Esophagus mucosa (tissue), 1 donor: ENCODE measurements at places on chromosomes 1 and 21. TPM values are rescaled to one million over a fixed set of nuclear protein-coding genes. Genes with fewer than 3 reads are reported as not detected.
A peak's percentile ranks its signal among the peaks of the same experiment; 100 is the strongest.

DNA sequence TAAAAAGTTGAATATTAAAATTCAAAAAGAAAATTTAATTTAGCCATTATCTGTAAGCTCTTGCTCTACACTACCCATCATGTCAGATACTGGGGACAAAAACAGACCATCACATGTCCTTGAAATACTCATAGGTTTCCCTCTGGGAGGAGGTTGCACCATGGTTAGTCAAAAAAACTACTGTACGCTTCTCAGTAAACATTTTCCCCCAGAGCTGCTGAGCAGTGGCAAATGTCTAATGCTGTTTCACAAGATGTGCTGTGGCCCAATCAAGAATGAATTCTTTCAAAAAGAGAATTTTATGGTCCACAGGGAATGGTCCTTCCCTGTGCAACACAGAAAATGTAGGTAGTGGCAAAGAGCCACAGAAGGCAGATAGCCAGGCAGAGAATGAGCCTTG is 6.1 kb downstream of the SLC25A24 start:
- no peak for ATAC-seq

- ATAC-seq: no peak
These were observed 23.9 kb downstream of the FOXJ3 start for GRCh38 chr1:42311138-42311537.

DNA sequence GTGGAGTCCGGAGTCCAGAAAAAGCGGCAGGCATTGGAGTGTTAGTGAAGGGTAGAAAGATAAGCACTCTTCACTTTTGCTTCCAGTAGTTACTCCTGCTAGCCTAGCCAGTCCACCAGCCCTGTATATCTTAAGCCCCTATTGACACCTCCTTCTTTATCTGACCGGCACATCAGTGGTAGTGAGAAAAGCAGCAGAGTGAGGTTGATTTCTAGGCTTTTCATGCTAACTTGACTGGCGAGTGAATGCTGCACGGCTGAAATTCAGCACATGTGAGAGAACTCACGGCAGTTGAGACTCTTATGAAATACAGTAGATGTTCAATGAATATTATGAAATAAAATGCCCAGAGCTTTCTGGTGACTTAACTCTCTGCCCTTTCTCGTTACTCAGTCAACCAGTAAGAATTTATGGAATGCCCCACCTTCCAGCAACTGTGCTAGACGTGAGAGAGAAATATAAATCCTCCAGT is 128.2 kb downstream of the CACHD1 start:
- no peak for ATAC-seq

DNA sequence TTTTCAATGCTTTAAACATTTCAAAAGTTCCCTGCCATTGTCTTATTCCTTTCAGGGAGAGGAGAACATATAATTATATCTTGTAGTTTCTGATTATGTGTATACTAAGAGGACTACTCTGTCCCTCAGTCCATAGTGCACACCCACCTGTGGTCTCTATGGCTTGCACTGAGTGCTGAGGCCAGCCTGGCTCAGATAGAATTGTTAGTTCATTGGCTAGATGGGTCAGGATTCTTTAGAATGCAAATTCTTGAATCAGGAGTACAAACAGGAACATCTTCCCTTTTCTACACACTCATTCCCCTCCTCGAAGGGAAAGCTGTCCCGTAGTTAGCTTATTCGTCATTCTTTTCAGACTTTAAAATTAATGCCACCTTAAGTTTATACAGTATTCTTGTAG is 8.2 kb downstream of the BACH1 start:
- no peak for ATAC-seq

DNA sequence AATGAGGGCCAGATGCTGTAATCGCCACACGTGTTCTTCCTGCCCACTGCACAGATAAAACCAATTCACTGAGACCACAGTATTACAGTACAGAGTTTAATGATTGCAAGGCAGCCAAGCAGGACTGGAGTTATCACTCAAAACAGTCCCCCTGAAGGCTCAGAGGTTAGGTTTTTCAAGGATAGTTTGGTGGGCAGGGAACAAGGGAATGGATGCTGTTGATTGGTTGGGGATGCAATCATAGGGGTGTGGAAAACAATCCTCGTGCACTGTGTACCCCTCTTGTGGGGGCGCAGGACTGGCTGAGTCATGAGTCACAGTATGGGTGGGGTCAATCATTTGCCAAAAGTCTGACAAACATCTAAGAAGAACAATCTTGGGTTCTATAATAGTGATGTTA is 12.4 kb upstream of the USP1 start:
- no peak for ATAC-seq

DNA sequence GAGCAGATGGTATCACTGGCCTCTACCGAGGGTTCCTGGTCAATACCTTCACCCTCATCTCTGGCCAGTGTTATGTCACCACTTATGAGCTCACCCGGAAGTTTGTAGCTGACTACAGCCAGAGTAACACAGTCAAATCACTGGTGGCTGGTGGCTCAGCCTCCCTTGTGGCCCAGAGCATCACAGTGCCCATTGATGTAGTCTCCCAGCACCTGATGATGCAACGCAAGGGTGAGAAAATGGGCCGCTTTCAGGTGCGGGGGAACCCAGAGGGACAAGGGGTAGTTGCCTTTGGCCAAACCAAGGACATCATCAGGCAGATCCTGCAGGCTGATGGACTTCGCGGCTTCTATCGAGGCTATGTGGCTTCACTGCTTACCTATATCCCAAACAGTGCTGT is 6.1 kb downstream of the SLC25A44 start:
- ATAC-seq: no peak

- no peak for ATAC-seq
These were observed 50.5 kb upstream of the GFI1 start for GRCh38 chr1:92536980-92537884.

DNA sequence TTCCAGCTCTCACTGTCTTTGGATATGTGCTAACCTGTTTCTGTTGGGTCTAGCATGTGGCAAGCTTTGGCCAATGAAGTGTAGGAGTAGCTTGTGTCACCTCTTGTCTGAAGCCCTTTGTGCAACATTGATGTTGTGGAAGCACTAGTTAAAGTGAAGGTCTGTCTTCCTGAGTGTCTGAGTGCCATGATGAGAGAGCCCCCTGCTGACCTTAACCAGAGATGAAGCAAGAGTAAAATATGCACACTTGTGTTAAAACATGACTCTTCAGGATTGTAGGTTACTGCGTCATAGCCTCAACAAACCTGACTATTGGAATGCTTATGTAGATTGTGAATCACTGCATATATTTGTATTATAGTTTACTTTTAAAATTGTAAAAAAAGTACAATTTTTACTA is 103.7 kb downstream of the NCAM2 start:
- ATAC-seq: no peak

DNA sequence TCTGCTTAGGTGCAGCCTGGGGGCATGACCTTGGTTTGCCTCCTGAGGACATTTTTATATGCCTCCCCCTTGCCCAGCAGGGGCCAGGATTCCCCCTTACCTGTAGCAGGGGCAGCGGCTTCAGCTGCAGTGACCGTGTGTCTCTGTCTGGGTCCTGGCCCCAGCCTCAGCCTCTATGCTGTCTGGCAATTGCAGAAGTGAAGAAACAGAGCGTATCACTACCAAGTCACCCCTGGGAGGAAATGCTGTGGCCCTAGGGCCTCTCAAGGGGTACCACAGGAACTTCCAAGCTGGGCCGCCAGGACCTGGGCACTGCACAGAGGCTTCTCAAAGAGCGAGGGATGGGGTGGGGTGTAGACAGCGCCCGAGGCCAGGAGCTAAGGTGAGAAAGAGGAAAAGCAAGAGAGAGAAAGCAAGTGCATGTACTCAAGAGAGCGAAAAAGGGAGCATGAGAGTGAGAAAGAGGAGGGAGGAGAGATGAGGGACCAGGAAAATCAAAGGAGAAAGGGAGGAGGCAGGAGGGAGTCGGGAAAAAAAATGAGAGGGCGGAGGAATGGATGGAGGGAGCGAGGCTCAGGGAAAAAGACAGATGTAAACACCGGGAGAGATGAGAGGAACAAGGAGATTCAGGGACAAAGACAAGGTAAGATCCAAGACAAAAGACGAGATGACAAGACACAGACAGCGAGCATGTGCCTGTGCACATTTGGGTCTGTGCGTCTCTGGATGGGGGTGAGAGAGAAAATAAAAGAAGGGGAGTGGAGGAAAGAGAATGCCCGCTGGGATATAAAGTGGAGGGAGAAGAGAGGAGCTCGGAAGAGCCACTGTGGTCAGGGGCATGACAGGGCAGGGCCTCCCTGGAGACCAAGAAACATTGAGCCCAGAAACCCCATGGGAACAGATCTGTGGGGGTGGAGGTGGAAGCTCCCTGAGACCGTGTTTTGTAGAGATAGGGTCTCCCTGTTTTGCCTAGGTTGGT is at the start of gene PTAFR:
PTAFR (minus strand) TSS at position 199 of the 979 bp plus-strand sequence. CDS start 25,669 bp downstream, outside the sequence.
- peak; percentile 49 for ATAC-seq

DNA sequence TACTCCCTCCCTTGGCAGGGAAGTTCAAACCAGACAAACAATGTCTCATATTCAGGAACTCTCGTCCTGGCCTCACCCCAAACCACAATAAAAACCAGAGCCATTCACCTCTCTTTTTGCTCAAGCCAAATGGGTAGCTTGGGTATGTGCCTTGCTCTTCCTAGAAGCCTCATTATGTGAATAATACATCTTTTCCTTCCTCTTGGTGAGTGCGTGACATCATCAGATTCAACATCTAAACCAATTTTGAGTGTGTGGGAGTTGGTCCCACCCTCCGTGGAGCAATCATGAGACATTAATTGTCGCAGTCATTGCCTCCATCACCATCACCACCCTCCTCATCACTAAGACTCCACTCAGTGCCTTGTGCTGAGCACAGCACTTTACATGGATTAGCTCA is 482.9 kb downstream of the PTPRU start:
- ATAC-seq: no peak

GRCh38 chr1:13507075-13507474 is 6.7 kb downstream of the LRRC38 start:
- ATAC-seq: peak; percentile 52

DNA sequence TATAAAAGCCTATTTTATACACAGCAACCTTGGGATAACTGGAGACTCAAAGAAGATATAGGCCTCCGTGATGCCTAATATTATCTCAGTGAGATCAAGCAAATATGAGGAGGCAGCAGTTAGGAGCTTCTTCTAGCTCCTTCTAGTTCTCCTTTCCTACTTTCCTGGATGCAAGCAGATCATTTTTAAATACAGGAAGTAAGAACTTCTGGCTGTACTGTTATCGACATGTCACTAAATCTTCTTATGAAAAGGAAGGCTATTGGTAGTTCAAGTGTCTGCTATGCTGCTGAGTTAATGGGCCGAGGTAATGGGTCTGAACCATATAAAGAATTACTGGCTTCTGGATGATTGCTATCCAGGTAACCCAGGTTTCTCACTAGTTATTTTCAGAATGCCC is 15.9 kb downstream of the HSPA13 start:
- ATAC-seq: no peak

DNA sequence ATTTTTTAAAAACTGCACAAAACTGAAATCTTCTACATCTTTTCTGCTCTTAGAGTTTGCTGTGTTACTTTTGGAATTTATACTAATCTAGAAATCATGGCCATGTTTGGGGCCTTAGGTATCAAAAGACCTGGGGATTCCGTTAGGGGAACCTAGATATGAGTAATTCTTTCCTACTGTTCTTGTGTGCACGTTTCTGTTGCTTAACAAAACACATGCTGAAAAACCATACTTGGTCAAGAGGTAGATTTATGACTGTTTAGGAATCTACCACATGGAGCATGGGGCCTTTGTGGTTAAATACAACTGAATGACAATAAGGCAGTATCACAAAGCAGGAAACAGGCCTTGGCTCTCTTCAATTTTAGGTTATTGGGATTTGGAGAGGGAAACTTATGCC is 291.9 kb upstream of the USP25 start:
- ATAC-seq: no peak

- ATAC-seq: no peak
These were observed 16.1 kb upstream of the ATP1B1 start for GRCh38 chr1:169090308-169090899.

GRCh38 chr1:75130865-75131564 is 3.2 kb upstream of the LHX8 start:
- ATAC-seq: no peak

DNA sequence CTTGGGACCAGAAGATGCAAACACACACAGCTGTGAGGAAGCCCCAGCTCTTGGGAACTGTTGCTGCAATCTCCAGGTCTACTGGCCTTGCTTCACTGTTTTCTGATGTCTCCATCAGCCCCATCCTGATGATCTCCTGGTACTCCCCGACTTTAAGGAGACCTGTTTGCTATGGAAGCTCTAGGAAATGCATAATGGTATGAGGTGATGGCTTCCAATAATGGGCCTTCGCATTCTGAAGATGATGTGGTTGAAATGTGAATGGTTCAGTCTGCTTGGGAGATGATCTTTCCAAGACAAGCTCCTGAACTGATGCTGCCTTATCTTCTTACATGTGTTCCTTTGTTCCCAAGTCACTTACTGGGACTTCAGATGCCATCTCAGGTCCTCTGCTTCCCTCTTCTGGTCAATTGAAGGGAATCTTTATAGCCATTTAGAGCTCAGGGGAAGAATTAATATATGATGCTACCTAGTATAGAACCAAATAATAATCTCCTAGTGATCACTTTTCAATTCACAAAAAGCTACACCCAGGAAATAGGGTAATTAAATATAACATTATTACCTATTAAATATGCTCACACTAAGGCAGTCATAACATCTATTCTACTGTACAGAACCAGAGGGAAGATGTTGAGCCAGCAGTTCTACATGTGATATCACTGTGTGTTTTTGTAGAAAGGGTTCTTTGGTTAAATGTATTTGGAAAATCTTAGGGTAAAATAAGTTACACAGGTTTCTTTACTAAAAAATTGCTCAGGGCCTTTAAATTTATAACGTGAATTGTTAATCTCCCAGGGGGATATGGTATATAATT is 73.9 kb upstream of the VTCN1 start:
- ATAC-seq: peak; percentile 65

DNA sequence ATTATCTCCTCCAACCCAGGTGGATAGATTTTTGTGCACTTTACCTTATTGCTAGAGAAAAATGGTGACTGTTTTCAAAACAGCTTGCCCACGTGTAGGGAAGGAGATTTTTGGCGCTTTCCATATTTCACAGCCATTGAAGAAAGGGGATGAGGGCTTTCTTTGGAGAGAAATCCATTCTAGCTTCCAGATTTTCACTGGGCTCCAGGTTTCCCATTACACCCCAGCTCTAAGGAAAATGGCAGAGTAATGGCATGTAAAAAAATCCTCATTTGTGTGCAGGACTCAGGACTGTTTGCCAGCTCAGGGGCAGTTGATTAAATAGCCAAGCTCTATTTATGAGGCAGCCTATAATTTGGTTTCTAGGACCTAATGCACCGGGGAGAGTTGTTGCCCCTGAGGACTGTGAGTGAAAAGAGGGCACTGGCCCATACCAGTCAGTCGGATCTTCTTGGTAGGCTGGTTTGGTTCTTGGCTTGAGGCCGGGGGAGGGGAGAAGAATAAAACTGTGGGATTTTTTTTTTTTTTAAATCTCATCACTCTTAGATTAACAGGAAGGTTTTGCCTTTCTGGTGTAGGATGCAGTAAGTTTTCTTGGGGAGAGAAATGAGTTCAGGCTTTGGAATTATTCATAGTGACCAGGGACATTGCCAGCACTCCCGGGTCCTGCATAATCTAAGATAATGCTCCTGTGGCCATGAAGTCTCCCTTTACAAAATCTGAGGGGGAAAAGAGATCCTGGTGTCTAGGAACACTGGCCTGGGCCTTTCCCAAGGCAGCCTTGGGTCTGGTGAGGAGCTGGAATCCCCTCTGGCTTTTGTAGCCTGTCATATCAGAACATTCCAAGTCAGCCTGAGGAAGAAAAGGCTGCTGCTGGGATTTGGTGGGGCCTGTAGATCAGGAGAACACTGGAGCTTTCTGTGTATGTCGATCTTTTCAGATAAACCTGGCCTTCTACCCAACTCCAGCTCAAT is 1.9 kb upstream of the ARID1A start:
- ATAC-seq: no peak

Gene SYT11
- total RNA-seq: 0.76 TPM

Gene TMEM61
- total RNA-seq: 1.4 TPM

Gene SRGAP2C
- 15.9 TPM for total RNA-seq

Gene IGSF8
- 13.7 TPM for total RNA-seq

Gene OR2M3
- not detected for total RNA-seq

Gene TFF3
- 2.3 TPM for total RNA-seq
